ENCODE measurements at places on chromosomes 3 and 15.

DNA sequence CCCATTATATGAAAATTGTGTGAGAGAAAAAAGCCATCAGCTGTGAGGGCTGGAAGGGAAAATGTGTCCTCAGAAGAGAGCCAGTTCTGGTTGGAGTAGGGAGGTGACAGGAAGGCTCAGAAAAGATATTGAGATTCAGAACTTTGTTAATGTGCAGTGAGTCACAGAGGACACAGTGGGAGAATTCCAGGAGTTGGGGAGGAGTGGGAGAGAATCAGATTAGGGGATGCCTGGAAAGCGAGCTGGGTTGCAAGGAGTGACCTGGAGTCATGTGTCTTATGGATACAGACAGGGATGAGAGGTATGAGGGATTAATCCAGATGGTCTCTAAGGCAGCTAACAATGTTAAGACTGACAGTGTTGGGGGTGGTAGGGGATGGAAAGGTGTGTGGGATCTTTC lies 67.5 kb downstream of the CHST2 start:
- DNase-seq: no peak

- DNase-seq: no peak
These were observed 228.9 kb downstream of the CD47 start for GRCh38 chr3:107861904-107862303.

DNA sequence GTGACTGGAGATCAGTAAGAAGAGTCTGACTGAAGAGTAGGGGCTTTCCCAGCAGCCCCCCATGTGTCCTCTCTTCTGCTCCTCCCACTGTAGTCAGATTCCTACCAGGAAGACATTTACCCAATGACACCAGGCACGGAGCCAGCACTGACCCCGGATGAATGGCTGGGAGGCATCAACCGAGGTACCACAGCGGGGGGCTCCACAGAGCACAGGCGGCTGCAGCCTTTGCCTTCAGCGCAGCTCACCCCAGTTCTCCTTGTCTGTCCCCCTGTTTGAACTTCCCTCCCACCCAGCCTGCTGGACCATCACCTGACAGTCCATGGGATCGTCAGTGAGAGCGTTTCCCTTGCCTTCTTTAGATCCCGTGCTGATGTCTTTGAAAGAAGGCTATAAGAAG lies 101.6 kb downstream of the ANP32A start:
- no peak for DNase-seq

DNA sequence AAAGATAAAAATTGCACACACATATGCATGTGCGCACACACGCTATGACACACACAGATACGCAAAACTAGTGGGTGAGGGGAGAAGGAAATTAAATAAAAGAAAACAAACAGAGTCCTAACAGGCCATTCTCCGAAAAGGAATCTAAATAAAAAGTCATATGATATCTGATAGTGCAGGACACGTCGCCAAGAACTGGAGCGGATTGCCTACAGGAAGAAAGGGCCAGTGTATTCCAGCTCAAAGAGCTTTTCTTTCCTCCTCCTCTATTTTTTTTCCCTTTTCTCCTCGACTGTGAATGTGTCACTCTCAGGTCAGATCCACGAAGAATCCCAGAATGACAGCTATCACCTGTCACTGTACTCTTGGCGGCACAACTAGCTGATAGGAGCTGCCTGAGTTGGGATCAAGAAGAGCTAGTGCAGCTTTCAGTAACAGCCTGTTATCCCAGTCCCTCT lies 157.8 kb downstream of the TIGIT start:
- DNase-seq: no peak

GRCh38 chr3:178406206-178406605 lies 130.0 kb upstream of the KCNMB2 start:
- DNase-seq: no peak

DNA sequence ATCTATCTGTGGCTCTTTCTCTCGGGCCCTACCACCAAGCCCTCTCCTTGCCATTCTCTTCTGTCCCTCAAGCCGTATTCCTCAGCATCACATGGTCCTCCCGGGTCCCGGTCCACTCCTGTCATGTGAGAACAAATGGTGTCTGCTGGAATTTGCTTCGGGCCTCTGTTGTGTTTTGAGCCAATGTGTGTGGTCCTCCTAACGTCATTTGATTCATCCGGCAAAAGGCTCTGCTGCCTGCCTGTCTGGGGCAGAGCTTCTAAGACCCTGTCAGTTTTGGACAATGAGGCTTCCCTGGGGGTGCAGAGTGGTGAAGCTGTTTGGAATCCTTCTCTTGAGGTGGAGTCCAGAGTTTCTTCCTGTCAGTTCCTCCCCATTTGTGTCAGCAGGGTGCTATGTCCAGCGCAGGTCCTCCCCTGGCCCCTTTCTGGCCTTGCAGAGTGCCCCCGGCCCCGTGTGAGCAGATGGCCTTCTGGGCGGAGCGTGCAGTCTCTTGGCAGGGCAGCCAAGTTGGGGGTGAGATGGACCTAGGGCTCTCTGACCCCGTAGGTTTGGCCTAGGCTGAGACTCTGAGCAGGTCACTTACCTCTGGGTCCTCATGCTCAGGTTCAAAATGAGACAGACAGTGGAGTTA lies 93.6 kb downstream of the APBA2 start:
- DNase-seq: no peak

DNA sequence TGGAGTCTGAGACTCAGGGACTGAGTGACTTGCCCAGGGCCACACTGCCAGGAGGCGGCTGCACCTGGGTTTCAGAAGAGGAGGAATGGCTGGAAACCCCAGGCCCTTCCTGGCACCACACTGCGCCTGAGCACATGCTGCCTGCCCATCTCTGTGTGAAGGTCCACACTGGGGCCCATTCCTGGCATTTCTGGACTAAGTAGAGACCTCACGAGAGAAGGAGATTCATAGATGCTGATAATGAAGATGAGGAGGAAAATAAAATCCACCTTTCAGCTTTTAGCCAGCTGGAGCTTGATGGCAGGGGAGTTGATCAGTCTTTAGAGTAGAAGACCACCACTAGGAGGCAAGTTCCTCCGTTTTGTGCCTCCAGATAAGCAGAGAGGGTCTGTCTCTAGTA lies 40.2 kb upstream of the TF start:
- no peak for DNase-seq

- DNase-seq: no peak
These were observed 130.3 kb upstream of the PFN2 start for GRCh38 chr3:150101016-150101415.

GRCh38 chr3:17936736-17937480 lies 194.5 kb upstream of the TBC1D5 start:
- DNase-seq: no peak

- DNase-seq: no peak
These were observed 13.2 kb upstream of the PIK3R4 start for GRCh38 chr3:130759692-130760338.

GRCh38 chr3:194212161-194212844 lies 76.4 kb downstream of the HES1 start:
- no peak for DNase-seq

DNA sequence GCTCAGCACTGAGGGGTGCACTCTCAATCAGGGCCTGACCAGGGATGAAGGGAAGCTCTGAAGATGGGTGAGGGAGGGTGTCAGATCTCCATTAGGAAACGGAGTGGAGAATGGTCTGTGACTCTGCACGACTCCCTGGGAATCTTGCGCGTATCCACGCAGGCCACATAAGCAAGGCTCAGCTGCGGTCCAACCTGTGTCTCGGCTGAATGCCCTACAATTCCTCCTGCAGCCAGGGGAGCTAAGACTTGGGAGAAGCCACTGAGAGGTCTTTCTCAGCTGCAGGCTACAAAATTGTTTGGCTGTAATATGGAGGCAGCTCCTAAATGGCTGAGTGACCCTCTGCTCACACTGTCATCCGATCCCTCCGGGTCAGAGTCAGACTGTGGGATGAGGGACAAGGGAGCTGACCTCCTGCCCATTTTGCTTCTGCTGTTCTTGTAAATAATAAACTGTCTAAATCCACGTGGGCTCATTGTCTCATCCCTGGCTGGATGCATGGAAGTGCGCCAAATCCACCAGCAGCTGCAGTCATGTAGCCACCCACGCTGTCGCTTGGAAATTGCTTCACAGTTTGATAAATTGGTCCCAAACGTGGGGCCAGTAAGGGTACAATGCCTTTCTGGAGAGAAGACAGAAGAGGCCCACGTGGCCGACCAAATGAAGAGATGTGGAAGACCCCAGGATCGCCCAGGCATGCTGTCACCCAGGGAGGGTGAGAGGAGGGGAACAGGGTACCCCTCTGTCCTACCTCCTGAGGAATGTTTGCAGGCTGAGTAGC lies 30.5 kb downstream of the ALS2CL start:
- DNase-seq: no peak

Measured in stimulated activated CD4-positive, alpha-beta T cell treated with anti-CD3 and anti-CD28 coated beads, Interleukin-15, amount 100 ng/mL, for 48 hours (primary cell).